Neural crest cell (in vitro differentiated cells): ENCODE measurements at places on chromosomes 2 and 18.

- no peak for DNase-seq
These were observed 15.2 kb downstream of the BOK start for GRCh38 chr2:241573741-241574140.

DNA sequence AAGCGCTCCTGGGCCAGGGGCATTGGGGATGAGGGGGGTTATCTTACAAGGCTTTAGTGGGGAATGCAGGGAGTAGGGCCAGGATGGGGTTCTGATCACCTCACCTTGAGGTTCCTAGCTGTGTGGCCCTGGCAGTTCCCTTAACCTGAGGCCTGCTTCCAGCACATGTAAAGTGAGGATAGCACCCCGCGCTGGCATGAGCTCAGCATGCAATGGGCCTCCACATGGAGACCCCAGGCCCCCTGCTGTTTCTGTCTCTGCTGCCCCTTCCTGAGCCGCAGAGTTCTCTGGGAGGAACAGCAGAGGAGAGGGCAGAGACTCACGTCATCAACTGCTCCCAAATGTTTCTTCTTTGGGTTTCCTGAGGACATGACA lies 8.6 kb upstream of the TEX51 start:
- DNase-seq = no peak

DNA sequence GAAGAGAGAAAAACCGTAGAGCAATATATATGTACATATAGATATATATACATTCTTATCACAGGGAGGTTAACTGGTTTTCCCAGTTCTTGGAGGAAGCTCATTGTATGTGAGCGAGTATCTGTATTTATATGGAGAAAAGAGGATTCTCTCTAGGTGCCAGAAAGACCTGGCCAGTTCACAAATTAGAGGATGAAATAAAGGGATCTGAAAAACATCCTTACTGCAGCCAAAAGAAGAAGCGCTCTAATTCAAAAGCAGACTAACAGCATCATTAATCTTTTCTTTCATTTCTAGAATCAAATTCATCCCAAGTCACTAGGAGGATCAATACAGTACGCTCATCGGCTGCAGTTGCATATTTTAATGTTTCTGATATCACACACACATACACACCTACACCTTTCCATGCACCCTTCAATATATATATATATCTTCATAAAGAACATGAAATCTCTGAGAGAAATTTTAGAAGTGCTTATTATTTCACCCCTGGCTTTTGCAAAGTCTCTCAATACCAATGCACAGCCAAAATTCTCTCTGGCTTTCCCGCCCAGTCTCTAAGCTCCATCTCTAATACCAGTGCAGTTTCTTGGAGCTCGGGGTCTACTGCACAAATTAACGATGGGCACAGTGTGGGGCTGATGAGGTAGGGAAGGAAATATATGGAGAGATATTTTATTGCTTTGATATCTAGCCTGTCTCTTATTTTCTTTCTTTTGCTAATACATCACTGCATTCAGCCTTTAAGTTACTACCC lies 731 bp downstream of the NRXN1 start:
- no peak for DNase-seq

- DNase-seq = no peak
These were observed 45.5 kb upstream of the SLC8A1 start for GRCh38 chr2:40497251-40497859.

DNA sequence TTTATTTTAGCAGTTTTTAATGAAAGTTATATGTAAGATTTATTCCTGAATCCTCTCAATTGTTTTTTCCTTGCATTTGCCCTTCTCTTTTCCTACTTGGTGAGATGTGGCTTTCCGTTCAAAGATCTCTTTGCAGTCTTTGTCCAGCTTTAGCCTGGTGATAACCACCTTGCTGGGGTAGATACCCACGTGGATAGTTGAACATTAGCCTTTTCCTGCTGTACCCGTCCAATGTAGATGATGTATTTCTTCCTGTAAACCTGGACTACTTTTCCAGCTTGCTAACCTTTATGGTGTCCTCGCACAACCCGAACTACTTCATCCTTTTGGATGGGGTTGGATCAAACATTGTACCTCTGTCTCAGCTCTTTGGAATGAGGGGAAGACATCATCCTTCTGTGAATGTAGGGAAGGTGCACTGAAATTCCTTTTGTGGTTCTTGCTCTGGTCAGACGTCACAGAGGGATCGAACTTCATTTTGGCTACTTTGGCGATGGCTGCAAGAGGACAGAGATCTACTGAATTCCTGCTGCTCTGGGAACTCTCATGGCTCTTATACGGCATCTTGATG lies 293.2 kb upstream of the EPAS1 start:
- no peak for DNase-seq

GRCh38 chr18:74353169-74353775 lies 37.6 kb downstream of the C18orf63 start:
- peak; percentile 46 for DNase-seq

DNA sequence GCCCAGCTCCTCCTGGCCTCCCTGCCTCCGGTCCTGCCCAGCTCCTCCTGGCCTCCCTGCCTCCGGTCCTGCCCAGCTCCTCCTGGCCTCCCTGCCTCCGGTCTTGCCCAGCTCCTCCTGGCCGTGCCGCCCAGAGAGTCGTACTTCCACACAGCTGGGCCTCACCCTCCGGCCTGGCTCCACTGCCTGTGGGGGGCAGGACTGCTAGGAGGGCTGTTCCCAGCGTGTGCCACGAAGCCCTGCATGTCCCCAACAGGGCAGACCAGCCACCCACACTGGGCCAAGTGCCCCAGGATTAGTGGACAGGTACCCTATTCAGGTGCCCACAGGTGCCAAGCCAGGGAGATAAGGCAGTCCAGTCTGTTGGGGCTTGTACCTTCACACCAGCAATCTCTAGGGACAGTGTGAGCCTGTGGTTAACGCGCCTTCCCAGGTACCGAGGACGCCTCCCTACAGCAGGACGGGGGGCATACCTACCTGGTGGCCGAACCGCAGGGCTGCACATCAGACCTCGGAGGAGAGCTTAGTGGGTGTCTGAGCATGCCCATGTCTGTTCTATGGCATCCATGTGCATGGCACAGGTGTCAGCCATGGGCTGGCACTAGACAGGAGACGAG lies 5.3 kb downstream of the GPC1 start:
- DNase-seq = no peak

DNA sequence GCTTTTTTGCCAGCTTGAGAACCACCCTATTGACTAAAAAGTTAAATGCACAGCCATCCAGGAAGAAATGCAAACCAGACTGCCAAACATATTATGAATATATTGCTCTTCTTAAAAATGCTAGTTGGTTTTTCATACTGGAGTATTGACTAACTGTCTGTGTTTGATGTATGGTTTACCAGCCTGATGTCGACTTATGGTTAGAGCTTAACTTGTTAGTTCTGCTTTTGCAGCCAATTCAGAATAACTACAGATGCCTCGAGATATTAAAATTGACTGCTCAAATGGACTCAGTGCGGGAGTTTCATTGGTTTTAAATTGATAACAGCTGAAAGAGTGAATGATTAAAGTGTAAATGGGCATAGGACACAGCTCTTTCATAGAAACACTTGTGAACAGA lies 369.8 kb downstream of the ARHGAP15 start:
- DNase-seq = no peak

- no peak for DNase-seq
These were observed 32.3 kb upstream of the ACSL3 start for GRCh38 chr2:222828572-222828971.

- DNase-seq = no peak
These were observed 75.2 kb upstream of the CTDP1 start for GRCh38 chr18:79604205-79604912.

GRCh38 chr2:46136481-46136880 lies 160.7 kb upstream of the EPAS1 start:
- DNase-seq = no peak
